Hematopoietic multipotent progenitor cell treated with erythropoietin and hydrocortisone succinate and interleukin-3 and kit ligand, for 4 days (in vitro differentiated cells): ENCODE measurements at places on chromosomes 16 and 17.
A peak's percentile ranks its signal among the peaks of the same experiment; 100 is the strongest.

DNA sequence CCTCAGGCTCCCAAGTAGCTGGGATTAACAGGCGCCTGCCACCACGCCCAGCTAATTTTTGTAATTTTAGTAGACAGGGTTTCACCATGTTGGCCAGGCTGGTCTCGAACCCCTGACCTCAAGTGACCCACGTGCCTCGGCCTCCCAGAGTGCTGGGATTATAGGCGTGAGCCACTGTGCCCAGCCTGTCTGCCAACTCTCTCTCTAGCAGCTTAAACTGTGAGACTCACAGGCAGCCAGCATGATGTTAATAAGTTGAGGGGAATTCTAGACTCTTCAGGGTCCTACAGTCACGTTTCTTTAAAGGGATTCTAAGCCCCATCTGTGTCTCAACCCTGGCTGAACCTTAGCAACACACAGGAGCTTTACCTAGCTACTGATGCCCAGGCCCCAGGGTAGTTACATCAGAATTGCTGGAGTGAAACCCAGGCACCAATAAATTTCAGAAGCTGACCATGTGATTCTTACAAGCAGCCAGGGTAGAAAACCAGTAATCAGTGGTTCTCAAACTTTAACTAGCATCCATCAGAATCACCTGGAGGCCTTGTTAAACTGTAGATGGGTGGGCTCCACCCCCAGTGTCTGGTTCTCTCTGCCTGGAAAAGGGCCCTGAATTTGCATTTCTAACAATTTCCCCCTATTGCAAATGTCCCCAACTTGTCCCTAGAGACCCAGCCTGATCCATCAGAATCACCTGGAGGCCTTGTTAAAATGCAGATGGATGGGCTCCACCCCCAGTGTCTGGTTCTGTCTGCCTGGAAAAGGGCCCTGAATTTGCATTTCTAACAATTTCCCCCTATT, 30.7 kb downstream of the GPRC5B start:
- DNase-seq: no peak

DNA sequence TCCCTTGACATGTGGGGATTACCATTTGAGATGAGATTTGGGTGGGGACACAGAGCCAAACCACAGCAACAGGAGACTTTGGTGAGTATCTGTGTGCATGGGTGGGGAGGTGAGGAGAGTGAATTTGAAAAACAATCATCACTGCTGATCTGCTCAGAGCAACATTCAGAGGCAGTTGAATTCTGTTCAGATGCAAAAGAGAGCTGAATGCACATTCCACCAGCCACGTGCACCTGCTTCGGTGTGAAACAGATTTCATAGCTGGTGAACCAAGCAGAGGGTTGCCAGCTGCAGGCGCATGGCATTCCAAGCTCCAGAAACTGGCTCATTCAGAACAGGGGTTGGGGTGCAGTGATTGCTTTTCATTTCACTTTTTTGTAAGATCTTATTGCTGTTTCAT, 233.1 kb upstream of the FOXF1 start:
- no peak for DNase-seq

DNA sequence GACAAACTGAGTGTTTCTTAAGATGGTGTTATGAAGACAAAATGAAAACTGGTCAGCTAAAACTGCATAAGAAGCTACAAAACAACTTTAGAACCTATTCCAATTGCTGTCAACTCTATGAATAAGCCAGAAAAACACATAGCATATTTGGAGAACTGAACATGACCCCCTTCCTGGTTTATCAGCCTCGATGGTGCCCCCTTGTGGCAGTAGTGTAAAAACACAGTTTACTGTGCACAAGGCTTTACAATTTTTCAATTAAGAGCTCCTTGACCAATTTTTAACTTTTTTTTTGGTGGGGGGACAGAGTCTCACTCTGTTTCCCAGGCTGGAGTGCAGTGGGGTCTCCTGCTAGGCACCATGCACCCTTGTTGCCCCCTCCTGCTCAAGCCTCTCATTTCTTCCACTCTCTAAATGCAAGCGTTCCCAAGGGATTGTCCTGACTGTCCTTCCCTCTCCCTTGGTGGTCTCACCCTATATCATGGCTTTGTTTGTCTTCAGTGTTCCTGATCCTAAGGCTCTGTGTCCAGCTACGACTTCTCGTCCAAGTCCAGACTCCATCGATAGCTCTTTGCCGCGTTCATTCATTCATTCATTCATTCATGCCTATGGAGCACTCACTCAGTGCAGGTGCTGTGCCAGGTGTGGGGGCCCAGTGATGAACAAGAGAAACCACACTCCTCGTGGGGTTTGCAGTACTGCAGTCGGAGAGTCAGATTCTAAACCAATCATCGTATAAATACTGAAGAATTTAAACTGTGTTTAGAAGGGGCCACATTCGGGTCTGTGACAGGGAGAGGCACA, 7.5 kb downstream of the EIF1 start:
- DNase-seq: peak; percentile 95

GRCh38 chr16:50956637-50957036, 194.4 kb downstream of the SALL1 start:
- DNase-seq: no peak

GRCh38 chr17:76394166-76394565, 9.8 kb downstream of the SPHK1 start:
- DNase-seq: no peak

- DNase-seq: peak; percentile 90
Measured at GRCh38 chr17:39200070-39200879, at the start of gene RPL19. TSS of gene RPL19 (plus strand) at chr17:39200283. CDS start at chr17:39200345, 62 bp downstream.

DNA sequence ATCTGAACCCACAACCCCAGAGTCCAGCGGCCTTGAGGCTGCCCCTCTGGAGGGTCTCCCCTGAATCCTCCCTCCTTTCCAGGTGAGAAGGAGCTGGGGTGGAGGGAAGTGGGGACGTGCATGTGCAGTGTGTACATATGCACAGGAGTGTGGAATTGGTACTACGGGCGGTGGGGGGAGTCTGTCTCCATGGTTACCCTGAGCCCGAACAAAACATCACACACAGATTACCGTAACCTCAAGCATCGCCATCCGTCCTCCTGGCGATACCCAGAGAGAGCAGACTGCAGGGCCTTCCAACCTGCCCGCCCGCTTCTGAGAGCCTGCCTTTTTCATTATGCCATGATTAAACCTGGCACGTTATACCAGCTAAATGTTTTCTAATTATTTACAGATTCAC, 25.1 kb downstream of the GSG1L start:
- DNase-seq: no peak

DNA sequence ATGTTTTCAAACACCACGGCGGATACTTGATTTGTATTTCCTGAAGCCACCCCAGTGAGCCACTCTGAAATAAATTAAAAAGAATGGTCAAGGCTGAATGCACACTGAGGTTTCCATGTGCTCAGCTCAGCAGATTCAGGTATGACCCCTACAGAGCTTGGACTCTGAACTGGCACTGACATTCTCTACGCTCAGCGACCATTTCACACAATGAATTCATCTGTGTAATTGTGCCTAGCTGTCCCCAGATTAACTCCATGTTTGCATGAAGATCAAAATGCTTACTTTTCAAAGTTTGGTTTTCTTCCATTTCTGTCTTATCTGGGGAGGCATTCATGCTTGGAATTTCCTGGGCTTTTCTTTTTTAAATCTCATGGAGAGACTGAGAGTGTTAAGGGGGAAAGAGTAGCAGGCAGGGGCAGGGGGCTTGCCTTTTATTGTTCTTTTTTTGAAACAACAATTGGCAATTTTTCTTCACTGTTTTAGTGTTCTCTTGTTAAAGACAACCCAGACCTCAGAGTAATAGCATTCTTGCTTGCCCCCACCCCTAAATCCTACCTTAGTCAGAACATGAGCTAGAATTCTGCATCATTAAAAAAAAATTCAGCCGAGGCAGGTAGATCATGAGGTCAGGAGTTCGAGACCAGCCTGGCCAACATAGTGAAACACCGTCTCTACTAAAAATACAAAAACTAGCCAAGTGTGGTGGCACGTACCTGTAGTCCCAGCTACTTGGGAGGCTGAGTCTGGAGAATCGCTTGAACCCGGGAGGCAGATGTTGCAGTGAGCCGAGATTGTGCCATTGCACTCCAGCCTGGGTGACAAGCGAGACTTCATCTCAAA, 85.5 kb upstream of the HNF1B start:
- DNase-seq: no peak

- DNase-seq: peak; percentile 33
Measured at GRCh38 chr17:61250335-61250890, 149.2 kb upstream of the TBX2 start.

GRCh38 chr17:36036235-36036634, 18.5 kb upstream of the CCL23 start:
- DNase-seq: peak; percentile 80

DNA sequence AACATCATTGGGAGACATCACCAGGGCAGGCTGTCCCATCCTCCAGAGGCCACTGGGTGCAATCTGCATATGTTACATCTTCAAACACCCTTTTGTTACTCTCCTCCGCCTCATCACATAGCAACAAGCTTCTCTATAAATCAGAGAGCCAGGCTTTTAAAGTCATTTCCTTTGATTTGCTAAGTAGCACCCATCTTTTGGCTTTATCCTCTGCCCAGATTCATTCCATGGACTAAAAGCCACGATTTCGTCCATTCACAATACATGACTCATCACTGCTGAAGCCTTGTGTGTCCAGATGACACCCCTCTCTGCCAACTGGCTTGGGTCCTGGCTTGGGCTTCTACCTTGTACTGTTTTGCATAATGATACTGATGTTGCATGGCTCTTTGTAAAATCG, 2.0 kb upstream of the KRT38 start:
- no peak for DNase-seq

- no peak for DNase-seq
Measured at GRCh38 chr16:60404401-60404800, 1631.8 kb downstream of the CDH8 start.

- peak; percentile 74 for DNase-seq
Measured at GRCh38 chr16:73196670-73197069, 148.7 kb upstream of the ZFHX3 start.

- peak; percentile 42 for DNase-seq
Measured at GRCh38 chr17:7502987-7503386, 18.8 kb downstream of the POLR2A start.

- peak; percentile 96 for DNase-seq
Measured at GRCh38 chr16:50666658-50667496, 14.2 kb downstream of the SNX20 start.

GRCh38 chr17:4074831-4075495, 67.9 kb downstream of the ZZEF1 start:
- DNase-seq: peak; percentile 81

- DNase-seq: no peak
Measured at GRCh38 chr17:31724026-31724425, 135.0 kb downstream of the COPRS start.

- peak; percentile 20 for DNase-seq
Measured at GRCh38 chr17:5522476-5522875, 36.1 kb downstream of the MIS12 start.

DNA sequence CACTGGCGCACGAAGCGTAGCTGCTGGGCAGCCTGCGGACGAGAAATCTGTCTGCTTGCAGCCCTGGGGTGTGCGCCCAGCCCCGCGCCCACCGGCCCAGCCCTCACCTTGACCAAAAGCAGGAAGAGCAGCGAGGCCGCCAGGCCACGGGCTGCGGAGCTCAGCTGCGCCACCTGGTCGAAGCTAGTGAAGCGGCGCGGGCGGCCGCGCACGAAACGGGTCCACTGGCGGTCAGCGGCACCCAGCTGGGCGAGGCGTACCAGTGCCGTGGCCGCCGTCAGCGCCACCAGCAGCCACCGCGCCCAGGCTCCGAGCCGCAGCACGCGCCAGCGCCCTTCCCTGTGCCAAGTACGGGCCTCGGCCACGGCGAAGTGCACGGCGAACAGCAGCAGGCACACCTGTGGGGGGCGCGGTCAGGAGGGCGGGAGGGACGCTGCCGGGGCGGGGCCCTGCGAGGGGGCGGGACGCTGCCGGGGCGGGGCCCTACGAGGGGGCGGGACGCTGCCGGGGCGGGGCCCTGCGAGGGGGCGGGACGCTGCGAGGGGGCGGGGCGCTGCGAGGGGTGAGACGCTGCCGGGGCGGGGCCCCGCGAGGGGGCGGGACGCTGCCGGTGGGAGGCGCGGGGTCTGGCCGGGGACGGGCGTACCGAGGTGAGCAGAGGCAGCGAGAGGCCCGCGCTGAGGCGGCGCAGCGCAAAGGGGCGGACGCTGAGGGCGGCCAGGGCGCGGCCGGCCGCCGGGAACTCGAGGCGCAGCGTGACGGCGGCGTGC, 43.2 kb downstream of the TSC2 start:
- DNase-seq: peak; percentile 25

DNA sequence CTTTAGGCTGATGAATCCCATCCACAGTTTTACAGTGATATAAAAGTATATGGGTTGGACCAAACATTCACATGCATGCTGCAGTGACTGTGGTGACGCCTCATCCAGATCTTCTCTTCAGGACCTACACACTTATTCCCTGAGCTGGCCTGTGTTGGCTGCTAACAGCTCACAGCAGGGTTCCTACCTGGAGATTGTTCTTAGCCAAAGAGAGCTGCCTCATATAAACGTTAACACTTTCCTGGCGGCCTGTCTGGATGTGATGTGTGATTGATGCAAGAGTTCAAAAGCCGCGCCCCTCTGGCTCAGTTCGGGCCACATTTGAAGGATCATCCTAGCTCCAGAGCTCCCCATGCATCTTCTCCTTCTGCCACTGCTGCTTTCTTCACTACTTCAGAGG, 93.0 kb upstream of the NETO2 start:
- DNase-seq: no peak

DNA sequence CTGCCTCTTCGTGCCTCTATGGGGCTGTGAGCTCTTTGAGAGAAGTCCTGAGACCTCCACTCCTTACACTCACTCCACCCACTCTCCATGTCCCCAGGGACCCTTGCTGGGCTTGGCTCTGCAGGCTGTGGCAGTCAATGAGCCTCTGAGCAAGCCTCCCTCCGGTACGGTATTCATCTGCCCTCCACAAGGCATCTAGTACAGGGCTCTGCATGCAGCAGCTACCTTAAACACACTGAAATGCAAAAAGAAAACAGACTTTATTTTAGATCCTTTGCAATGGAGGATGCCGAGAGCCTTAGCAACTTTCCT, 38.9 kb upstream of the SMPD3 start:
- DNase-seq: no peak

- DNase-seq: no peak
Measured at GRCh38 chr17:7652388-7653356, 1.9 kb downstream of the ATP1B2 start.

DNA sequence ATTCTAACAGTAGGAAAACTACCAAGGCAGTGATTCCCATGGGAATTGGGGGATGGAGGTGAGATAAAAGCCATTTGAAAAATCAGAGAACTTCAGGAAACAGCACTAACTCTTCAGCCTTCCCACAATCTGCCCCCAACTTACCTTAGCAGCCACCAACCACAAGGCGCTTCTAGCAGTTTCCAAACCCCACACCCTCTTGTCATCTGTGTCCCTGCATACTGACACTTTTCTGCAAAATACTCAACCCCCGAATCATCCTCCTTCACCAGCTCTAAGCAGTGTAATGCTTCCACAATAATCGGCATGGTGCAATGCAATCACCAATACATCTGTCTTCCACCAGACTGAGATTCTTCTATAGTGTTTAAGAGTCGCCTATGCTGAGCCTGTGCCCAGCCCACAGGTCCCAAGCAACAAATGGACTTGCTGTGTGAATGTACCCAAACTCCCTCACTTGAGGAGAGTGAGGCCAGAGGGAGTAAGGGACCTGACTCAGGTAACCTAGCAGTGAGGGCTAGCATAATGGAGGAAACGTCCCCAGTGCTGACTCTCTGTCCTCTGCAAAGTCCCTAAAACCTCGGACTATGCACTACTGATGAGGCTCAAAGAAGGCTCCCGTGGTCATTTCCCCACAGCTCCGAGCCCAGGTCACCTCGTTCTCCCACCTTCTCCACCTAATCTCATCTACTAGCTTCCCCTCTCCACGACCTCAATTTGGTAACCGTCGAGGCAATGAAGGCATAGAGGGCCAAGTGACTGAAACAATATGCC, 943 bp downstream of the DYNC1LI2 start:
- peak; percentile 28 for DNase-seq

- DNase-seq: peak; percentile 54
Measured at GRCh38 chr17:79075446-79075750, 774 bp downstream of the ENGASE start.
